ENCODE measurements at places on chromosomes 7 and 10.

DNA sequence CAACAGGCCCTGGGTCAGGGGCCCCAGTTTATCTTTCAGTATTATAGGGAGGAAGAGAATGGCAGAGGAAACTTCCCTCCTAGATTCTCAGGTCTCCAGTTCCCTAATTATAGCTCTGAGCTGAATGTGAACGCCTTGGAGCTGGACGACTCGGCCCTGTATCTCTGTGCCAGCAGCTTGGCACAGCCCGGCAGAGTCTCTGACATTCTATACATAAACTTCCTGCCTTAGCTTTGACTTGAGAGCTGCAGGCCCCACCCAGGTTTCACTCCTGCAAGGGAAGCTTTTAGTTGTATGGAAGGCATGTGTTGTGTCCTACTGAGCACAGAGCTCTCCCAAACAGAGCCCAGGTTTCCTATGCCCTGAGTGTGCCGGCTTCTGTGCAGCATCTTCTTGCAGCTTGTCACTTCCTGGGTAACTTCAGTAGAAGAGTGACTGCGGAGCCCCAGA, 205.6 kb upstream of the PRSS58 start:
- no peak for DNase-seq

- DNase-seq = no peak
These were observed 557 bp upstream of the LSM8 start for GRCh38 chr7:118183428-118183785.

- no peak for DNase-seq
These were observed 111.9 kb upstream of the LANCL2 start for GRCh38 chr7:55253188-55253587.

DNA sequence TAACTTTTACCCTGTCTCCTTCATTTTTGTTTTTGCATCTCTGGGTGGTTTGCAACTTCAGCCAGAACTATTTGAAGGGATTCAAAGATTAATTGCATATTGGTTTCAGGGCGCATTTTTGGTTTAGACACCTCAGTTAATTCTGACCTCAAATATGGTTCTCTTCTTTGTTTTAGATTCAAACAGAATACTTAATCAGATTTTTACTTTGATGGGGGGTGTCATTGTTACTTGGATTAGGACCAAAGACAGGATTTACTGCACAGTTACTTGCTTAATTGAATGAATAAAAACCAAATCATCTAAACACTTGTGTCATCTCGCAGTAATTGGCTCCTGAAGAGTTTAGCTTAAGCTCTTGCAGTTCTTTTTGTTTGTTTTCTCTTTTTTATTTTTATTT, 100.9 kb downstream of the PHTF2 start:
- no peak for DNase-seq

Data from caudate nucleus (tissue), 63 donors.